ENCODE measurements at places on chromosomes 11 and 22. TPM values are rescaled to one million over a fixed set of nuclear protein-coding genes. Genes with fewer than 3 reads are reported as not detected.

AMOTL1 gene
- total RNA-seq: 92.2 TPM

OR2AT4 gene
- not detected for total RNA-seq

OR51G2 gene
- not detected for total RNA-seq

CEP57 gene
- total RNA-seq: 31.5 TPM

FAM89B gene
- total RNA-seq: 40.8 TPM

IGLL5 gene
- not detected for total RNA-seq
